ENCODE measurements at places on chromosomes 12 and 14.
A peak's percentile ranks its signal among the peaks of the same experiment; 100 is the strongest.

DNA sequence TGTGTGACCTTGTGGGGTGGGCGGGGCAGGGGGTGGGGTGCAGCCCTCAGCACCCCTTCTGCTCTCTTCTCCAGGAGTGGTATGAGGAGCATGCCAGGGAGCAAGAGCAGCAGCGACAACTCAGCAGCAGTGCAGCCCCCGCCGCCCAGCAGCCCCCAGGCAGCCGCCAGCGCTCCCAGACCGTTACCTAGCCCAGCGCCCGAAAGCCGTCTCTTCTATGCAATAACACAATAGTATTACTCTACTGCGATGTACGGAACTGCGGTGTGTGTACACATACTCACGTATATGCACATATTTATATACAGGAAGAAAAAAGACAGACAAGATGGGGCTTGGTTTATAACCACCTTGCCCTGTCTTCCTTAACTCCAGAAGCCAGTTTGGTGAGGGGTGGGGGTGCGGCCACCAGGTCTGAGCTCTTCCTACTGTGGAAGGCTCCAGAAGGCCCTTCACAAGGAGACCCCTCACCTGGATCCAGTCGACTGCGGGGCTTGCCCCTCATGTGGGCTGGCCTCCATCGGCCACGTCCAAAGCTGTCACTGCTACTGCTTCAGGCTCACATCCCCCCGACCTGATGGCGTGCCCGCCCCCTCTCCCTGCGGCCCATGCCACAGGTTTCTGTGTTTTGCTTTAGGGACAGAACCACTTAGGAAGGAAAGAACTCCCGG is 38.9 kb downstream of the SLC8B1 start:
- no peak for DNase-seq
- peaks cover 24% of the 10 kb centered on the region for H3K36me3 ChIP-seq
- no peaks in the 10 kb centered on the region for H3K27me3 ChIP-seq
- no peak overlapping the region for H3K4me3 ChIP-seq

DNA sequence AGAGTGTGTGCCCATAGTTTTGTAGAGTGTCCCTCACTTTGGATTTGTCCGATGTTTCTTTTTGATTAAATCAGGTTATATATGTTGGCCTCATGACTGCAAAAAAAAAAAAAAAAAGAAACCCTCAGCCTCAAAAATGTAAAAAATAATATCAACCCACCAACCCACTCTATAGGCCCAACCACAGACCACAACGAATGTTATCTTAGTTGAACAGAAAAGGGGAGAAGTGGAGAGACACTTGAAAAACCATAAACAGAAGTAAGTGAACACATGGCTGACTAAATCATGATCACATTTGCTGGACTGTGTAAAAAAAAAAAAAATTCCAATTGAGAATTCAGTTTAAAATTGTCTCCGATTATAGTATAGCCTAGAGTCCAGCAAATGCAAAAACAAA is 45.5 kb upstream of the ST8SIA1 start:
- H3K27ac ChIP-seq = no peak overlapping the region
- no peaks in the 10 kb centered on the region for H3K27me3 ChIP-seq
- no peaks in the 10 kb centered on the region for H3K4me1 ChIP-seq
- H3K4me3 ChIP-seq = no peak overlapping the region
- DNase-seq = no peak

GRCh38 chr12:31531893-31532292 is 59.0 kb downstream of the DENND5B start:
- no peaks in the 10 kb centered on the region for H3K36me3 ChIP-seq
- no peaks in the 10 kb centered on the region for H3K27me3 ChIP-seq
- DNase-seq = no peak
- no peak overlapping the region for H3K27ac ChIP-seq

- no peaks in the 10 kb centered on the region for H3K27me3 ChIP-seq
- no peak overlapping the region for H3K4me3 ChIP-seq
- H3K27ac ChIP-seq = no peak overlapping the region
- H3K36me3 ChIP-seq = peaks cover 32% of the 10 kb centered on the region
- no peaks in the 10 kb centered on the region for H3K4me1 ChIP-seq
Observed at GRCh38 chr12:109504068-109504467, 26.6 kb downstream of the UBE3B start.

DNA sequence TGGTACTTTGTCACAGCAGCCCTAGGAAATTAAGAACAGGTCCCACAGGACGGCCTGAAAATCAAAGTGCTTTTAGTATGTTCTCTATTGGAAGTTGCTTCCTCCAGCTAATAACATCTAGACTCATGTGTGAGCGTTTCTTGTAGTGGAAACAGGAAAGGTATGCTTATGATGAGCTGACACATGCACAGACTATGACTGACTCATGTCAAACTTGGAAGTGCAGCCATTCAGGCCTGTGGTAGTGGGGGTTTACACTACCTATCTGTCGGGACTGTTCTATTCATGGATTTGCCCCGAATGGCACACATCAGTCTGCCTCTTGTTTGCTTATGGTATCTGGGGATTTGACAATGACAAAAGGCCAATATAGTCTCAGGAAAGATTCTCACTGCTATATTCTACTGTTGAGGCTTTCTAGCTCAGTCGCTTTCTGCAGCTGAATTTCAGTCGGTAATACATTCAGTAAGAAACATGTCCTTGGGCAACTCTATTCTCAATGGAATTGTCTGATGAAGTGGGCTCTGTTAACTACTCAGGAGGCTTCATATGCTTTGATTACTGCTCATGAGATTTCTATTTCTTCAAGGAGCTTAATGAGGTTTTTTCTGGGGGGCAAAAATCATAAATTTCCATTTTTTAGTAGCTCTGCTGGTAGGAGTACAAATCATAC is 270.3 kb upstream of the DAAM1 start:
- peak; percentile 77 for DNase-seq
- no peak overlapping the region for H3K27ac ChIP-seq
- no peaks in the 10 kb centered on the region for H3K27me3 ChIP-seq
- H3K4me3 ChIP-seq = no peak overlapping the region
- H3K36me3 ChIP-seq = no peaks in the 10 kb centered on the region
- H3K4me1 ChIP-seq = no peaks in the 10 kb centered on the region
